ENCODE measurements at places on chromosomes 3 and 15.

GRCh38 chr3:165503825-165504224 is 307.6 kb upstream of the SLITRK3 start:
- no peak for DNase-seq

- peak; percentile 59 for DNase-seq
These were observed 644 bp downstream of the ZNF609 start for GRCh38 chr15:64460724-64461720.

- DNase-seq: no peak
These were observed 562.3 kb downstream of the PDCD6IP start for GRCh38 chr3:34360713-34361112.

DNA sequence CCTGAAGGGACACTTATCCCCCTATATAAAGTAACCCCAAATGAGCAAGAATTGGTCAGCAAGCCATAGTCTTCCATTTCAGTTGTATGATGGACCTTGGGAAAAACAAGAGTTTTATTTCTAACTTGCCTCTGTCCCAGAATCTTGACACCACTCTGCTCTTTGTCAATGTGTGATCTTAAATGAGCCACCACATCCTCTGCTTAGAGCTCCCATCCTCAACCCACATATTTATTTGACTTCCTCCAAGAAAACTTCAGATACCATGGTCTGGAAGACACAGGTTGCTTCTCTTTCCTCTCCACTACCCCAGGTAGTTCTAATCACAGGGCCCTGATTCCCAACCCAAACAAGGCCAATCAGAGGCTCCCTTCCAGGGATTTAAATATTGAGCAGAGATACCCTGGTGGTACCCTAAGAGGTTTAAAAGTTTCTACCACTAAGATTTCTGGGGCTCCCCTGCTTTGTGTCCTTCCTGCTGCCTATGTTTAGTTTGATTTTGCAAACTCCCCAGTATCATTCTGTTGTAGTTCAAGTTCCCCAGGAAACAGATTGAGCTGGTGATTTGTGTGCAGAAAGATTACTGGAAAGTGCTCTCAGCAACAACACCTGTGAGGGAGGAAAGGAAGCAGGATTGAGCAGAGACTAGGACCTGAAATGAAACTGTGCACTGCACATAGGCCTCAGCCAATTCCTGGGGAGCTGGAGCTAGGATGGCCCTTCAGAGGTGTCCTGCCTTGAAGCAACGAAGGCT is 64.3 kb downstream of the MTHFS start:
- DNase-seq: no peak

- DNase-seq: no peak
These were observed 254.2 kb downstream of the EBLN2 start for GRCh38 chr3:73315706-73316105.

DNA sequence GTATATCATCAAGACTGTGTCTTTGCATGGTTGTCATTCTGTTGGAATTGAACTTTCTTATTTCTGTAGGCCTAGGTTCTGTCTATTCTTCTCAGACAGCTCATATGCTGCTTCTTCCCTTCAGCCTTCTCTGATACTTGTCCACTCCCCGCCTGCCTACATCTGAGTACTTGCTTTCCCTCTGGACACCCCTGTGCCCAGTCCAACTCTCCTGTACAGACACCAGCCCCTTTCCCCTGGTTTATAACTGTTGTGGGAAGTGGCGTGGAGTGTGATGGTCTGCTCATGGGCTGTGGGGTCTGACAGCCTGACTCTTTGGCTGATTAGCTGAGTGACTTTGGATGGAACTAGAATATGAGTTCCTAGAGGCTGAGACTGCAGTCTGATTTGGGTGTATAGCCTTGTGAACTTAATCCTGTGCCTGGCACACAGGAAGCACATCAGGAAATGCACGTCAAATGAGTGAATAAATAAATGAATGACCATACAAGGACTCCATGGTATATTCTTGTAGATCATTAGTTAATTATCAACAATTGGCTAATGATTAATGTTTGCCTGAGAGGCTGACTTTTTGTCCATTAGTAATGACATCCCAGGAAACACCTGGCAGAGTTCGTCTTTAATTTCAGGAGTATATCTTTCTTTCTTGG is 11.8 kb downstream of the CACNA1D start:
- no peak for DNase-seq

- peak; percentile 46 for DNase-seq
These were observed 62.7 kb upstream of the CD47 start for GRCh38 chr3:108153451-108153981.

- DNase-seq: no peak
These were observed 17.1 kb downstream of the VILL start for GRCh38 chr3:38007754-38008090.

DNA sequence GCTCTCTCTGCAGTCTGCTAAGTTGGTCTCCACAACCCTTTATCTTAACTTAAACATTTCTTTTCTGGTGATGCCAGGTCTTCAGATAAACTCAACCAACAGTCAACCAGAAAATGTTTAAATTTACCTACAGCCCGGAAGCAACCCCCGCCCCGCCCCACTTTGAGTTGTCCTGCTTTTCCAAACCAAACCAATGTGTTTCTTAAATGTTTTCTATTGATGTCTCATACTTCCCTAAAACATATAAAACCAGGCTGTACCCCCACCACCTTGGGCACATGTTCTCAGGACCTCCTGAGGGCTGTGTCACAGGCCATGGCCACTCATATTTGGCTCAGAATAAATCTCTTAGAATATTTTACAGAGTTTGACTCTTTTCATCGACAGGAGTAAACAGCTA is 13.2 kb upstream of the GPR160 start:
- no peak for DNase-seq

GRCh38 chr15:25790000-25790660 is 73.0 kb downstream of the ATP10A start:
- no peak for DNase-seq

GRCh38 chr3:197256836-197257444 is 41.5 kb downstream of the DLG1 start:
- DNase-seq: peak; percentile 14

- DNase-seq: no peak
These were observed 111.3 kb upstream of the GOLGA6L6 start for GRCh38 chr15:20652914-20653313.

DNA sequence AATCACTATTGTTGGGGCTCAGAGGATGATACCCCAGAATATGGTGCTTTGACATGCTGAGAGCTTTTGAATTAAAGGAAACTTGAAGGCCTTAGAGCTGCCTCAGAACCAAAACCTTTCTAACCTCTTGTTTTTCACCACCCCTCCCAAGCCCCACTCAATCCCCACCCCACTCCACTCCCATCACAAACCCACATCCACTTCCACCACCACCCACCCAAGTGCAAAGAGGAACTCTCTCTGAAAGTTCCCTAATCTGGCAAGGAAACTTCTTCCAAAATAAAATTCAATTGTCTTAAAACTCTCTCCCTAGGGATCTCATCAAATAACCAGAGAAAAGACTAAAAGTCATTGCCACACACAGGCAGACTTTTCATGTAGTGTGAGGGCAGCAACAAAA is 301.2 kb upstream of the ARHGEF26 start:
- no peak for DNase-seq

DNA sequence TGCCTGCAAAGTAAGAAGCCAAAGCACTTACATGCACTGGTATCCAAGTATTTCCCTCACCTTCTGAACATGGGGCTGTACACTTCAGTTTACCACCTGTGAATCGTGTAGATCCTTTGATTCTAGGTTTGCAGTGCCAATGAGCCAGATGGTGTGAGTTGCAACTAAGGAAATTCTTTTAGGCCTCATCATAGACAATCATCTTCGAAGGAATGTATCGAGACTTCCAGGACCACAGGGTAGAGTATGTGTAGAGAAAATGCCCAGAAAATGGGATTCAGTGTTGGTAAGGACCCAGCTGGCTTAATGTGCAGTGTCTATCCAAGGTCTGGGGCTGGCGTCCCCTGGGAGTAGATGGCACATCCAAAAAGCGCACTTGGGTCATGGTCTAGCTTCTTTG is 323.2 kb upstream of the TPM1 start:
- no peak for DNase-seq

DNA sequence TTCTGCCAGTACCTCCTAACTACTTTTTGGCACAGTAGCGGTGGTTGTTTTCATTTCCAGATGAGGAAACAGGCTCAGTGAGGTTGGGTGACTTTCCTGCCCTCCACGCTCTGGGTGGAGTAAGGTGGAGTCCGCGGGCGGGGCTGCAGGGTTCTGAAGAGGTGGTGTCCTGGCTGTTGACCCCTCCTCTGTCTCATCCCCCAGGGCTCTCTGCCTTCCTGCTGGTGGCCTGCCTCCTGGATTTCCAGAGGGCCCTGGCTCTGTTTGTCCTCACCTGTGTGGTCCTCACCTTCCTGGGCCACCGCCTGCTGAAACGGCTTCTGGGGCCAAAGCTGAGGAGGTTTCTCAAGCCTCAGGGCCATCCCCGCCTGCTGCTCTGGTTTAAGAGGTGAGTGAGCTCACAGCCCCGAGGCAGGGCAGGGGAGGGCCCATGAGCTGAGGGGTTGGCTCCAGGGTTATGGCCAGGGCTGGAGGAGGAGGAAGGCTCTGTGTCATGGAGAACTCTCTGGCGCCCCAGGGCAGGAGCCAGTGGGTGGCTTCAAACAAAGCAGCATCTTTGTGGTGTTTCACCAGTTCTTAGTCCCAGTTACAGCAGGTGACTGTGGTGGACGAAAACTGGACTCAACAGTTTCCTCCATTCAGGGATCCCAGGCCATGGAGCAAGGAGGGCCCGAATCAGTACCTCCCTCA is 10.4 kb downstream of the SLC28A1 start:
- DNase-seq: no peak
